Activated naive CD4-positive, alpha-beta T cell treated with anti-CD3 and anti-CD28 coated beads for 36 hours (primary cell): ENCODE measurements at places on chromosomes 16 and 17. TPM values are rescaled to one million over a fixed set of nuclear protein-coding genes. Genes with fewer than 3 reads are reported as not detected.
A peak's percentile ranks its signal among the peaks of the same experiment; 100 is the strongest.

The ZFHX3 gene
- total RNA-seq, result 0.72 TPM

The GPR139 gene
- not detected for total RNA-seq

GRCh38 chr17:34764716-34765115 is 185.3 kb downstream of the TMEM132E start:
- DNase-seq, result no peak
- H3K4me3 ChIP-seq, result no peak overlapping the region
- H3K27ac ChIP-seq, result no peak overlapping the region

DNA sequence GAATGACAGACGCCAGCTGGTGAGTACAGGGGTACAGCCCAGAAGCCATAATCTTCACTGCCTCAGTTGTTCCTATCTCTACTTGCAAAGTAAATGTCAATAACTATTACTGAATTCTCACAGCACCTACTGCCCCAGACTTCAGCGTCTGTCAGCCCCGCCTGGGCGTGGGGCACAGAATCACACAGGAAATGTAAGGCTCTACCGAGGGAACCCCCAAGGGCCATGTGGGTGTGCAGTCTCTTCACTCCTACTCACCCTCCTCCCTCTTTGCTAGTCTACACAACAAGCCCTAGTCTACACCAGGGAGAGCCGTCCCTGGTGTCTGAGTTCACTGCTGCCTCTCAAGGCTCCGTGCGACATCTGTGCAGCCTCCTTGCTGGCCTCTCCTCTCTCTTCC is 4.5 kb downstream of the NPTX1 start:
- peaks cover 40% of the 10 kb centered on the region for H3K27me3 ChIP-seq
- H3K4me1 ChIP-seq, result peaks cover 22% of the 10 kb centered on the region
- no peak overlapping the region for H3K4me3 ChIP-seq

GRCh38 chr16:84979516-84979915 is 31.8 kb downstream of the ZDHHC7 start:
- H3K4me1 ChIP-seq, result no peaks in the 10 kb centered on the region
- no peak overlapping the region for H3K27ac ChIP-seq
- H3K27me3 ChIP-seq, result no peaks in the 10 kb centered on the region
- no peak for DNase-seq
- no peak overlapping the region for H3K4me3 ChIP-seq

DNA sequence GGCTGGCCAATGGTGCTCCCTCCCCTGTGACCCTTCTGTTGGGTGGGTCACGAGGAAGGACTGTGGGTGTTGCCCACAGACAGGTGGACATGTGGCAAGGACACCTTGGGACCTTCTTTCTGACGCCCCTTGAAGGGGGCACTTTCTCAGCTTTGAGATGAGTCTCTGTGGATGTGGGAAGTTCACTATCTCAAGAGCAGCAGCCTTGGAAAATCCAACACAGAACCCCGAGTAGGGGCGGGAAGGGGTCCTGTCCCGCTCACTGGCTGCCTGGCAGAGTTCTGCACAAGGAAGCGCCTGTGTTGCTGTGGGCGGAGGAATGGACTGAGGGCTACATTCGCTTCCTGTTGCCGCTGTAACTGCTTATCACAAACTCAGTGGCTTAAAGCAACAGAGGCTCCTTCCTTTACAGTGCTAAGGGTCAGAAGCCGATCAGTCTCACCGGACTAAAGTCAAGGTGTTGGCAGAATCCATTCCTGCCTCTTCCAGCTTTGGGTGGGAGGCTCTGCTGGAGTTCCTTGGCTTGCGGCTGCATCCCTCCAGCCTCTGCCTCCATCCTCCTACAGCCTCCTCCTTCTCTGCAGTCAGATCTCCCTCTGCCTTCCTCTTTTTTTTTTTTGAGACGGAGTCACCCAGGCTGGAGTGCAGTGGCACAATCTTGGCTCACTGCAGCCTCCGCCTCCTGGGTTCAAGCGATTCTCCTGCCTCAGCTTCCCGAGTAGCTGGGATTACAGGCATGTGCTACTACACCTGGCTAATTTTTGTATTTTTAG is 305.2 kb downstream of the SEC14L1 start:
- peak; percentile 75 for DNase-seq
- peaks cover 8% of the 10 kb centered on the region for H3K36me3 ChIP-seq
- peak overlapping the region; percentile 58 for H3K4me3 ChIP-seq
- H3K27me3 ChIP-seq, result no peaks in the 10 kb centered on the region

DNA sequence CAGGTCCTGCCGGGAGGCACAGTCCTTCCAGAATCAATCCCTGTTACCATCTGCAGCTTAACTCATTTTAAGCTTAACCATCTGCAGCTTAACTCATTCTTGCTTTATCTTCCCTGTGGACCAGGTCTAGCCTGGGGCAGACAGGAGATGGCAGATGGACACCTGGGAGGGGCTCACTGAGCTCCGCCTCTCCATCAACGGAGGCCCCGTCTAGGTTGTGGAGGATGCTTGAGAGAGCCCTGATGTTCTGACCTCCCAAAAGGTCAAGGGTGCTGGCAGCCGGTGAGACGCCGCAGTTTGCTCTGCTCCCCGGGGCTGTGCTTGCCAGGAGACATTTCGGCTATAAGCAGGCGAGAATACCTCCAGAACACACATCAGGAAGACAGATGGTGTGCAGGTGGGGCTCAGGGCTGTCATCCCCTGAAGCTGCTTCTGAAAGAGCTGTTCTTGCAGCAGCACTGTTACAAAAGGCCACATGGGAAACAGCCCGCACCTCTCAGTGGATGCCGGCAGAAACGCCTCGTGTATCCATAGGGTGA is 41.3 kb downstream of the BAIAP2 start:
- H3K36me3 ChIP-seq, result no peaks in the 10 kb centered on the region
- DNase-seq, result no peak
- no peaks in the 10 kb centered on the region for H3K27me3 ChIP-seq
- no peak overlapping the region for H3K27ac ChIP-seq
- no peaks in the 10 kb centered on the region for H3K4me1 ChIP-seq

GRCh38 chr16:88968589-88969280 is 8.3 kb downstream of the CBFA2T3 start:
- H3K27ac ChIP-seq, result no peak overlapping the region
- H3K36me3 ChIP-seq, result no peaks in the 10 kb centered on the region
- DNase-seq, result no peak
- no peak overlapping the region for H3K4me3 ChIP-seq
- H3K27me3 ChIP-seq, result peaks cover 8% of the 10 kb centered on the region

- H3K4me3 ChIP-seq, result no peak overlapping the region
- no peaks in the 10 kb centered on the region for H3K27me3 ChIP-seq
- H3K4me1 ChIP-seq, result peaks cover 12% of the 10 kb centered on the region
Observed at GRCh38 chr17:48219617-48220016, 112.1 kb downstream of the SNX11 start.

DNA sequence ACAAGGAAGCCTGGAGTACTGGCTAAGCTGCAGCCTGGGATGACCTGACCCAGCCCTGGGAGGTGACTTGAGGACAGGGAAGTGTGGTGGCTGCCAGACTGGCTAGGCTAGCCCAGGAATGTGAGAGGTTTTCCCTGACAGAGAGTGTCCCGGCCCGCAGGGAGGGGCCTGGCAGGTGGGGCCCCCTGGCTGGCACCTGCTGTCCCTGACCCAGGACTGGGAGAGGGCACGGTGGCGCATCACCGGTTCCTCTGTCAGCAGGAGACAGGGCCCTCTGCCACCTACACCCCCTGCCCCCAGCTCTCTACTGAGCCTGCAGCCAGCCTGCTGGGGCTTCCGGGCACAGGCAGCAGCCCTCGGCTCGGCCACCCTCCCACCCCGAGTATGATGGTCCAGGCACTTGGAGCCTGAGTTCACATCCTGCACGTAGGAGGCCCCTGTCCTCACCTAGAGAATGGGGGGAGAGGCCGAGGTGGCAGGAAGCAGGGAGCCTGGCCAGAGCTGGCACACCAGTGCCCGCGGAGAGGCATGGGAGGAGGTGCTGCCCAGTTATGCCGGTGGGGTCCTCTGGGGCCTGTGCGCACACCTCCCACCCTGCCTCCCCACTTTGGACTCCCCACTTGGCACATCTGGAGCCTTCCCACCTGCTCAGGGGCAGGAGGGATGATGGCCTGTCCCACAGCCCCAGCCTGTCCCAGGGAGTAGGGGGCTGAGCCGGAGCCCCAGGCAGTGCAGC is 528 bp downstream of the PRSS27 start:
- peak overlapping the region; percentile 53 for H3K4me3 ChIP-seq
- H3K27me3 ChIP-seq, result peaks cover 2% of the 10 kb centered on the region
- peaks cover 6% of the 10 kb centered on the region for H3K4me1 ChIP-seq
- DNase-seq, result no peak
- no peak overlapping the region for H3K27ac ChIP-seq
- no peaks in the 10 kb centered on the region for H3K36me3 ChIP-seq
